Globus pallidus (tissue), 1 donor: ENCODE measurements at places on chromosomes 1 and 21.

DNA sequence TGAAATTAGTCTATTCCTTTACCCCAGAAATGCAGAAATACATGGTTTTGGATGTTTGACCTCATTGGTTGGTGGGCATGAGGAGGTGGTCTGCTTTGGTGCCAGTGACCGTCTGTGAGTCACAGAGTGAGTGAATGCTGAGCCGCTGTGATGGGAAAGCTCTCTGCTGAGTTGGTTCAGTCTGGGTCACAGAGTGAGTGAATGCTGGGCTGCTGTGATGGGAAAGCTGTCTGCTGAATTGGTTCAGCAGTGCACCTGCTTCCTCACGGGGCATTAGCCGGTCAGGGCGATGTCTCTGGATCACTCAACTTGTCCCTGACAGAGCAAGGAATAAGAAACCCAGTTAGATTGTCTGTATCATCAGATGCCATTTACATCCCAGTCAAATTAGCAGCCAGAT is 40.8 kb downstream of the ADARB1 start:
- no peak for DNase-seq

DNA sequence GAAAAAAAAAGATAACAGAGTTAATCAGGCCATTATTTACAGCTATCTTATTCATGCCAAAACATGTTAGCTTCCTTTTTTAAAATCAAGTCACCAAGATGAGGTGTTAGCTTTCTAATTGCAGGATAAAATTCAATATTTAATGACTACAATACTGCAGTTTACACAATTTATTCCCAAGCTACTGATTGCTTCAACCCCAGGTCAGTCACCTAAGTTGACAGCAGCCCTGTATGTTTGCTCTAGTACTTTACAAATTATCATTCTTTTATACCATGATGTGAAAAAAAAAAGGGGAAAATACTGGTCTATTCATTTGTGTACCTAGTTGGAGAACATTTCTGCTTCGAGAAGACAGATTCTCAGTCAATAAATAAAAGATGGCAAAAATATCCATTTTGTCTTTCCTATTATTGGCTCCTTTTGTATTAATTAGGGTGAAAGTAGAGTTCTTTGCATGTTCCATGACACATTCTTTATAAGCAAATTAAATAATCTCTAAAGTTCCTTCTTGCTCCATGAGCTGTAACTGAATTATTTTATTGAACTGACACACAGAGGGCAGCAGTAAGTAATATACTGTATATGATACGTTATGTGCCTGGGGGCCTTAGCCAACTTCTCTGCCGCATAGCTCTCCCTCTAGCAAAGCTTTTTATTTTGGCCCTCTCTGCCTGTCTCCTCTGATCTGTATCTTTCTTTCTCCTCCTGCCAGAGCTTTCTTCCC is 48.0 kb downstream of the DIPK1A start:
- no peak for DNase-seq

- DNase-seq: no peak
Observed at GRCh38 chr1:99755664-99756063, 10.8 kb downstream of the FRRS1 start.

DNA sequence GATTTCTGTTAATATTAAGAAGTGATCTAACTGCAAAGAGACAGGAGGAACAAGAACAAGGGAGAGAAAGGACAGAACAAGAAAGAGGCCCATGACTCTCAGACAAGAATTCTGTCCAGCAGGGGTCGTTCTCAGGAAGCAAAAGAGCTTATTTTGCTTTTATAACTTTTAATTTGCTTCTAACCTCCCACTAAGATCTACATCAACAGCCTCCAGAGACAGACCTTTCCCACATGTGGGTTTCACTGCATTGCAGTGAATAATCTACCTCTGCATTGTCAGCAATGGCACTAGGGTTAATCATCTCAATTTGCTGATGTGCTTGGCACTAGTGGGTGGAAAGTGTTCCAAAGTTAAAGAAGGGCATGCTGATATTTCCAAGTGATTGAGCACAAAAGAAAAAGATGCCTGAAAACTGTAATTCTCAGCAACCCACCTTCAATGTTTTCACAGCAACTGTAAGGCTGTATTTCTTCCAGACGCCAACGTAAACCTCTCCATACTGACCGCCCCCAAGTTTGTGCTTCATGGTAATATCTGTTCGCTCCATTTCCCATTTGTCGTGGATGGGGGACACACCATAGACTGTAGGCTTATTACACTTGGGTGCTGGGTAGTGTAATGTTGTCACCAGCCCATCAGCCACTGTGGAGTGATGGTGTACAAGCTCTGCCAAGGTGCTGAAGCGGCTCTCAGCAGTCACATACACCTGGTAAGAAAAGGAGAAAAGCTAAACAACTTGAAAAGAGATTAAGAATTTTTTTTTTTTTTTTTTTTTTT is 39.5 kb downstream of the TOR3A start:
- peak; percentile 23 for DNase-seq

DNA sequence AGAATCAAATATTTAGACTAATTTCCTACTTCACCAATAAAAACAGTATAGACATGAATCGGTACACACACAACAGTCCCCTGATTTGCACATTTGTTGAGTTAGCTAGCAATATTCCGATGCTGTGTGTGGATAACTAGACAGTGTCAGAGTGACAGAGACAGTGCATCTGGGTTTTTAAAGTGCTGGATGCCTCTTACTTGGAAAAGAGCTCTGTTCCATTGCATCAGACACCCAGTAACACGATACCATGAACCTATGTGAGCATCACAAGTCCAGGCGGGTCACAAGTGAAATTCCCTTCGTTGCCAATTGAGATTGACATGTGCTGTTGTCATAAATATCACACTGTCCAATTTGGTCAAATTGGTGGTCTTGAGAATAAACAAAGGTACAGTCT is 82.0 kb upstream of the ESRRG start:
- no peak for DNase-seq

DNA sequence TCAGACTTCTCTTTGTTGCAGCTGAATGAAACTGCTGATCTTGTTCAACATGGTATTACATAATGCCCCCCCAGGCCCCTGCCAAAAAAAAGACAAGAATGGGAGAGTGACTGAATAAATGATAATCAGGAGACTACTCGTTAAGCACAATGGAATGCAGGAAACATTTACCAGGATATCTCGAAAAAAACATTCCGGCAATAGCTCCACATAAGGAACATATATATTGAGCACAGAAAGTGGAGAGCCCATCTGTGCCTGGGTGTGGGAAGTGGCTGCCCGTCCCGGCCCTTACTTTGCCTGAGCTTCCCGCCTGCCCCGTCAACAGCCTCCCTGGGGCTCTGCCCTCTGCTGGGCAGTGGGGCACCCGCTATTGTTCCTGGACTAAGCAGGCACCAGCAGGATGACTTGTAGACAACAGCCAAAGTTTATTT is 13.3 kb downstream of the TRIM11 start:
- no peak for DNase-seq

DNA sequence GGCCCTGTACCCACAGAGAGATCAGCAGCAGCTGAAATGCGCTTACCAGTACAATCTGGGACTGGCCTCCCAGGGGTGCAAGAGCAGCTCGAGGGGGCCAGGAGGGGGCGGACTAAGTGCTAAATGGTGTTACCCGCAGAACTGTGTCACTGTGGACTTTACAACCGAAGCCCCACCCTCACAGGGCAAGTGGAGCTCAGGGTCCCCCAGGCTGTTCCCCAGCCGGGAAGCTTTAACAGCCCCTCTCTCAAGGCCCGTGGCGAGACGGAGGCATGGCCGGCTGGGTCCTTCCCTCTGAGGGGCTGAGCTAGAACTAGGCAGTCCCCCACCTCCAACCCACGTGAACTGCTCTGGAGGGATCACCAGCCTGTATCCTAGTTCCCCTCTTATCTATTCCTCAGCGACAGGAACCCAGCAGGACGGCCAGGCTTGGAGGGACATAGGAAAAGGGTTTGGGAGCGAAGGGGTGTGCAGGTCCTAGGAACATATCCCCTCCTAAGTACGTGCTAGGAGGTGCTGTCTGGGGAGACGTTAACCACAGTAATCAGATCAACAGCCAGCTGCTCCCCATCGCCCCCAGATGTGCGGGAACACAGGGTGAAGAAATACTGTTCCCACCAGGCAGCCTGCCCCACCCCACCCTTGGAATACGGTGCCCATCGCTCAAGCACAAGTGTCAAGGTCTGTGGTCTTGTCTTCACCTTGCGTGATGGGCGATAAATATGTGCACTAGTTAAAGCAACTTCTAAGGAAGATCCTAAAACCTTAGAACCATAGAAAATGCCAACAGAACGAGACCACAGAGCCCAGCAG is 24.4 kb downstream of the ZBTB17 start:
- DNase-seq: no peak

DNA sequence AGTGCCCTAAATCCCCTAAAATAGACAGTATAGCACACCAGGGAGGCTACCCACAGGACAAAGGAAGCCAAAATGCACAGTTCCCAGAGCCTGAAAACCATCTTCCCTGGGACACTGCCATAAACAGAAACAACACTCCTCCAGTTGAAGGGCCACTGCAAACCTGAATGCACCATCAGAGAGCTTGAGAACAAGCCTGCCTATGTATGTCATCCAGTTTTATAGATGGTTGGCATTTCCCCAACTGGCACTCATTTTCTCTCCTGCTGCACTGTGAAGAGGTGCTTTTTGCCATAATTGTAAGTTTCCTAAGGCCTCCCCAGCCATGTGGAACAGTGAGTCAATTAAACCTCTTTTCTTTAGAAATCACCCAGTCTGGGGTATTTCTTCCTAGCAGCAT is 169.0 kb downstream of the AGBL4 start:
- DNase-seq: no peak

DNA sequence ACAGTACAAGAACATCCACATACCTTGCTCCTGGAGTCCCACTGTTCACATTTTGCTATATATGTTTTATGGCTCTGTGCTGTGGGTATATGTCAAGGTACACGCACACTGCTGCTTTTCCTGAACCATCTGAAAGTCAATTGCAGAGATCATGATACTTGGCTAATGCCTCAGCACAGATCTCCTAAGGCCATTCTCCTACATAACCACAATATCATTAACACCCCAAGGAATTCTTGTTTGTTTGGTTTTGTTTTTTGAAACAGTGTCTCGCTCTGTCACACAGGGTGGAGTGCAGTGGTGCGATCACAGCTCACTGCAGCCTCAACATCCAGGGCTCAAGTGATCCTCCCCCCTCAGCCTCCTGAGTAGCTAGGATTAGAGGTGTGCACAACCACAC is 16.0 kb downstream of the CTNNBIP1 start:
- no peak for DNase-seq

DNA sequence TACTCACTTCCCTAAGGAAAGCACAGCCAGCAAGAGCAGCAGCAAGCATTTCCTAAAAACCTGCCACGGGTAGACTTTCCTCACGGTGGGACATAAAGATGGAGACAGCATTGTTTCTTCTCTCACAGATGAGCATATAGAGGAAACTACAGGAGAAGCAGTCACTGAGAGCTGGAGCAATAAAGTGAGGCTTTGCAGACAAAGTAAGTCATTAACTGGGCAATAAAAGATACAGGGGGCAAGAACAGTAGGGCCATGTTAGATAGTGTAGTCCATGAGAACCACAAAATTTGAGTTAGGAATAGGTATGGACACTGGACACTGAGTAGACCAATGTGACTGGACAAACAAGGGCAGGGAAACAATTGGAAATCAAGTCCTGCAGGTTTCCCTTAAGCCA is 240.1 kb upstream of the NFIA start:
- no peak for DNase-seq

GRCh38 chr21:15301014-15301413 is 236.2 kb upstream of the NRIP1 start:
- no peak for DNase-seq

- DNase-seq: no peak
Observed at GRCh38 chr1:49526672-49527071, 497.1 kb downstream of the AGBL4 start.

DNA sequence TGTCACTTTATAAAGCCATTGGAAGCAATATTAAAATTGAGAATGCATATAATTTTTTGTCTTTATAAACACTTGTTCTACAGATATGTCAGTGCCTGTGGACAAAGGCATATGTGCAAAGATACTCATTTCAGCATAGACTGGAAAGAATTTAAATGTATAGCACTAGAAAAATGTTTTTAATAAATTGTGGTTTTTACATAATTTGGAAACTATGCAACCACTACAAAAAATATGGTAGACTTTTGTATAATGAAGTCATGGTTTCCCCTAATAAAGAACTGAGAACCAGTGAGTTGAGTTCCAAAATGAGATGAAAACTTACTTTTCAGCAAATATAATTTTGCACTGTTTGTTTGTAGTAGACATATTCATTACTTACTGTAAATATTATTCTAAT is 48.5 kb downstream of the BRINP3 start:
- DNase-seq: no peak
